ENCODE measurements at places on chromosomes 6 and 20. TPM values are rescaled to one million over a fixed set of nuclear protein-coding genes. Genes with fewer than 3 reads are reported as not detected.

Gene TULP4
- 18.9 TPM for polyA plus RNA-seq

Gene LHFPL5
- not detected for polyA plus RNA-seq

Gene SOBP
- 11.1 TPM for polyA plus RNA-seq

Gene CGA
- polyA plus RNA-seq = not detected

Gene ZBTB46
- polyA plus RNA-seq = 17.2 TPM

Gene ANKEF1
- 10.3 TPM for polyA plus RNA-seq

Gene CD83
- 16.6 TPM for polyA plus RNA-seq

Gene SLC17A3
- 0.40 TPM for polyA plus RNA-seq

Gene DOK5
- 10.2 TPM for polyA plus RNA-seq

Gene TMEM244
- polyA plus RNA-seq = not detected

Gene TMC2
- 0.23 TPM for polyA plus RNA-seq

Gene CST3
- polyA plus RNA-seq = 137 TPM

Gene SOX18
- polyA plus RNA-seq = 11.5 TPM

Gene EYA2
- 1.3 TPM for polyA plus RNA-seq

Gene ADRM1
- polyA plus RNA-seq = 49.4 TPM

Gene HRH3
- polyA plus RNA-seq = 0.16 TPM

Gene CAGE1
- polyA plus RNA-seq = 0.17 TPM

Gene SLC22A2
- polyA plus RNA-seq = 9.6 TPM

Gene PAK5
- polyA plus RNA-seq = 0.51 TPM

Gene ATAT1
- polyA plus RNA-seq = 34.9 TPM

Gene AGER
- polyA plus RNA-seq = 26.6 TPM

Gene KCNS1
- polyA plus RNA-seq = 0.37 TPM

Gene OPN5
- polyA plus RNA-seq = 0.61 TPM

Gene EMILIN3
- 9.7 TPM for polyA plus RNA-seq

Gene C20orf144
- polyA plus RNA-seq = 0.12 TPM

Gene DPPA5
- not detected for polyA plus RNA-seq

Gene SS18L1
- 18.3 TPM for polyA plus RNA-seq

Gene LY6G6F
- polyA plus RNA-seq = 0.33 TPM

Gene EPPIN
- polyA plus RNA-seq = 0.12 TPM

Gene DEFB124
- polyA plus RNA-seq = not detected

Gene ME1
- polyA plus RNA-seq = 2.9 TPM

Gene CRISP2
- polyA plus RNA-seq = 0.20 TPM

Gene SPACA1
- polyA plus RNA-seq = not detected

Gene VPS52
- 70.4 TPM for polyA plus RNA-seq

Gene CST4
- not detected for polyA plus RNA-seq

Gene R3HDML
- polyA plus RNA-seq = 0.34 TPM

Gene MTHFD1L
- 16.2 TPM for polyA plus RNA-seq

Gene ULBP2
- 0.67 TPM for polyA plus RNA-seq

Gene HTR1E
- polyA plus RNA-seq = 0.96 TPM

Gene HLA-DQA2
- polyA plus RNA-seq = not detected

Gene LY6G5C
- 3.3 TPM for polyA plus RNA-seq

Gene FRK
- polyA plus RNA-seq = 4.3 TPM

Gene TBXT
- polyA plus RNA-seq = not detected

Gene HLA-DQB2
- not detected for polyA plus RNA-seq

Gene OVOL2
- 1.4 TPM for polyA plus RNA-seq

Gene CRISP3
- polyA plus RNA-seq = 0.42 TPM

Gene MPC1
- 98.8 TPM for polyA plus RNA-seq

Gene PDE7B
- 9.3 TPM for polyA plus RNA-seq

Gene SPATS1
- polyA plus RNA-seq = not detected

Gene CDC40
- polyA plus RNA-seq = 34.2 TPM

Gene HLA-DQB1
- 5.6 TPM for polyA plus RNA-seq
